Left cardiac atrium (tissue), 4 donors: ENCODE measurements at places on chromosomes 7 and 10.
A peak's percentile ranks its signal among the peaks of the same experiment; 100 is the strongest.

GRCh38 chr10:87612115-87612514 lies 47.6 kb upstream of the PAPSS2 start:
- DNase-seq = no peak

- DNase-seq = no peak
These were observed 161.5 kb downstream of the DNAH11 start for GRCh38 chr7:21704359-21704758.

GRCh38 chr10:78817361-78817760 lies 251.4 kb upstream of the ZMIZ1 start:
- no peak for DNase-seq

DNA sequence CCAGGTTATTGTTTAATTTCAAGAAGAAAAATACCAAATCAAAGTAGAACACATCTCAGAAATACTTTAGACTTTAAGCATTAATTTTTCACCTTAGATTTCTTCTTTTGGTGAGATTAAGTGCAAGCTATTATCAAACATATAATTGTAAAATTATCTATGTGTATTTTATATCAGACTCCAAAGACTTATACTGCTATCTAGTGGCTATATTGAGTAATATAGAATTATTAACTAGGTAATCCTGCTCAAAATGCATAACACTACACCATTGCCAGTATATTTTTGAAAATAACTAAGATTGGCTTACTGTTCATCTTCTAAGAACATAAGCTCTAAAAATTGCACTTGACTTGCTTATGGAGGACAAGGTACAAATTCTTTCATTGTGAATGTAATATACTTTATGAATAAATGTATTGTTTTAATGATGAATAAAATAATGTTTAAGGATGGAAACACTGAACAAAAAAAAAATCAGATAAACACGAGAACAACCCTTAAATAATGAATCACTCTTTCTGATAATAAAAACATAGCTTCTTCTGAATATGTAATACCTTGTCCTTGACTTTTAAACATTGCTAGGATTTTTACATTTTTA lies 86.7 kb upstream of the GNAI1 start:
- DNase-seq = no peak

GRCh38 chr7:39950473-39951225 lies 593 bp downstream of the CDK13 start:
- DNase-seq = peak; percentile 69

DNA sequence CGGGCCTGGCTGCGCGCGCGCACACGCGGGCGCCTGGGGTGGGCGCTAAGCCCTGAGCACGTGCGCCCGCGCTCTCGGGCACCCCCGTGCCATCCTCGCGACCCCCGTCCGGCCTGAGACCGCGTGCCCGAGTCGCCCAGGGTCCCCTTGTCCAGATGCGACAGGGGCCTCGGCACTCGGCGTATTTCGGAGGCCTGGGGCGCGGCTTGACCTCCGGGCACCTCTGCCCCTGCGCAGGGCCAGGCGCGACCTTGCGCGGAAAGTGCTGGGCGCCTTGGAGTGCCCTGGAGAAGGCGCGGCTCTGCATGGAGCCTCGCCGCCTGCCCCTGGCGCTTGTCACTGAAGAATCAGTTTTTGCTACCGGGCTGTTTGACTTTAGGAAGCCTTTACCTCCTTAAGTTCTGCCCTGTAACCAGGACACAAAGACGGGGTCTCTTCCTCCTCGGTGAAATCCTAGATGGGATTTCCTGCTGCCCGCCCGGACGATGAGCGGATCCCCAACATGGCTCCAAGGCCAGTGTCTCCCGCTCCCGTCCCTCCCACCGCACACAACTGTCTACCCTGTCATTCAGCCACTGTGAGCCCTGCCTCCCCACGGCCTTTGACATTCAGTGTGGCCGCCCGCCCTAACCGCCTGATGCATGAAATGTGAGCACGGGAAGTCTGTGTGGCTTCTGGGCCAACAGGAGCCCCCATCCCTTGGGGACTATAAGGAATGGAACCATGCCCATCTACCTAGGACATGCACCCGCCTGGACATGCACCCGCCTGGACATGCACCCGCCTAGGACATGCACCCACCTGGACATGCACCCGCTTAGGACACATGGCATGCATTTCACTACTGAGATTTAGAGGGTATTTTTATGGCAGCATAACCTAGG lies 1.1 kb upstream of the STK32C start:
- DNase-seq = no peak

DNA sequence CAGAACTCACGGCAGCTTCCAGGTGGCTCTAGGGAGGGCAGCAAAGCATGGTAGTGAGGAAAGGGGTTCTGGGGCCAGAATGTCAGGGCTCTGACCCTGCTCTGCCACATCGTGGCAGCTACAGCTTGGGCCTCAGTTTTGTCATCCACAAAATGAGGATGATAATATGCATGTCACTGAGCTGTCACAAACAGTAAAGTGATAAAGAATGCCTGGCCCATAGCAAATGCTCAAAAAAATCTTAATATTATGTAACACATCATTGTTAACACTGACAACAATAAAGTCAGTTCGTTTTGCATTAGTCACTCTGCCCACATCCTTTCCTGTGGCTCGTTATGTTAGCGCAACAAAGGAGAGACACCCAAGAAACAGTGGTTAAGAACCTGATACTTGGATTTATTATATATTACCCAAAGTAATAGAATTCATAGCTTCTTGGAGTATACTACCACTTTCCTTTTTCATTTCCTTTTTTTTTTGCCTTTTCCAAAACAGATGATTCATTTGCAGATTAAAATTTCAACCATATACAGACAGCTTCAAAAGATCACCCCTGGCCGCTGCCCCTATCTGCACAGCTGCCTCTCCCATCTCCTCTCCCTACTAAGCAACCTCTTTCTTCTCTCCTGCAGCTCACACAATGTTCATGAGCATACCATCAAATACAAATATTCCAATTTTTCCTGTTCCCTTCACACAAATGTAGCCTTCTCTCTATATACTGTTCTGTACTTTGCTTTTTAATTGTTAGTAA lies 45.5 kb upstream of the DDC start:
- no peak for DNase-seq

DNA sequence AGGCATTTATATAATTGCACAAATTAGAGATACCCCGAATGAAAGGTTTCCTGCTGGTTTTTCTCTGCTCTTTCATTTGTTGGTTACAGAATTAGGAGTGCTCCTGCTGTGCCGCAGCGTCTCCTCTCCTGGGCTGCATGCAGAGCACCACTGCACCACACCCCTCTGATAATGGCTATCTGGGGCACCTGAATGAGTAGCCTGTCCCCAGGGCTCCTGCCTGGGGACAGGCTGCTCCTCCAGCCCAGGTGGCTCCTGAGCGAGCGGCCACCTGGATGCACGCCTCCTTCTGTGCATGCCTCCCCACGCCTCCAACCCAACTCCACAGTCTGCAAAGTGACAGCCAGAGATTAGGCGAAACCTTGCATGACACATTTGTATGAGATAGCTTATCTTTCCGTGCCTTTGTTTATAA lies 242.6 kb upstream of the FZD8 start:
- no peak for DNase-seq

- DNase-seq = no peak
These were observed 65.1 kb downstream of the PPP1R3C start for GRCh38 chr10:91567815-91568214.

DNA sequence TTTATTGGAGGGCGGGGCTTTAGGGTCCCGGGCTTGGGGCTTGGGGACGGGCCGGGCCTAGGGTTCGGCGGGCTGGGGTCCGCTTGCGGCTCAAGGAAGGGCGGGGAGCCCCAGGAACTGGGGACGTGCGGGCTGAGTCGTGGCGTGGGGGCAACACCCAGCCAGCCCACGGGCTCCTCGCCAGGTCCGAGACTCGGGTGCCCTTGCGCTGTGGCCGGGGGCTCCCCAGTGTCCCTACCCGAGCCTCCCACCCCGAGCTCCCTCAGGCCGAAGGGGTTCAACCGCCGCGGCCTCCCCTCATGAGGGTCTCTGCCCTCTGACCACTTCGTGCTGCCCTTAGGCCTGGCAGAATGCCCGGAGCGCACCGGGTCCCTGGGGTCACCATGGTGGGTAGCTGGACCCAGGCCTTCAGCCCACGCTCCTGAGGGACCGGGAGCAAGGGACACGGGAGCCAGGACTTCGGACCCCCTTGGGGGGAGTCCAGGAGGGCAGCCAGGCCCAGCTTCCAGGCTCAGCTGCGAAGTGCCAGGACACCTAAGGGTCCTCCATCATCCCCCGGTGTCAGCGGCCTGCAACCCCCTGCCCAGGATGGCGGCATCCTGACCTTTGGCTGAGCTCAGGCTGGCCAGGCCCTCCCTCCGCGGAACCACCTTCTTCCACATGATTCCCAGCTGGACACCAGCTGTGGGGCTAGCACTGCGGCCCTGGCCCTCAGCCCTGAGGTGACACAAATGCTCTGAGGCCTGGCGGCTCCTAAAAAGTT lies 524 bp upstream of the FUOM start:
- peak; percentile 51 for DNase-seq

DNA sequence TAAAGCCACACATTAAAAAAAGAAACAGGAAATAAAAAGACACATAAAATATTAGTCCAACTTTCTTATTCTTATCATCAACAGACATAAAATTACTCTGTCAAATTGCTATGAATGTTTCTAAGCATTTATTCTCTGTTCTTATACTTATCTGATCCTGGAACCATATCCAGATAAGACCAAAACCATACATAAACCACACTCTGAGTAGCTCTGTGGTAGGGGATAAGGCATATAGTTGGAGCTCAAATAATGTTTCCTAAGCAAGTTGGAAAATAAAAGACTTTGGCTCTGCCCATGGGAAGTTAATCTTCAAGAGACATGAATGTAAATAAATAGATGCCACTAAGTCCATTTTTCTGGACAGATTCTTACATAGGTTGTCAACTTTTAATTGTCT lies 103.1 kb upstream of the PLXDC2 start:
- no peak for DNase-seq

- no peak for DNase-seq
These were observed 628.9 kb downstream of the TNS3 start for GRCh38 chr7:46953008-46953407.

DNA sequence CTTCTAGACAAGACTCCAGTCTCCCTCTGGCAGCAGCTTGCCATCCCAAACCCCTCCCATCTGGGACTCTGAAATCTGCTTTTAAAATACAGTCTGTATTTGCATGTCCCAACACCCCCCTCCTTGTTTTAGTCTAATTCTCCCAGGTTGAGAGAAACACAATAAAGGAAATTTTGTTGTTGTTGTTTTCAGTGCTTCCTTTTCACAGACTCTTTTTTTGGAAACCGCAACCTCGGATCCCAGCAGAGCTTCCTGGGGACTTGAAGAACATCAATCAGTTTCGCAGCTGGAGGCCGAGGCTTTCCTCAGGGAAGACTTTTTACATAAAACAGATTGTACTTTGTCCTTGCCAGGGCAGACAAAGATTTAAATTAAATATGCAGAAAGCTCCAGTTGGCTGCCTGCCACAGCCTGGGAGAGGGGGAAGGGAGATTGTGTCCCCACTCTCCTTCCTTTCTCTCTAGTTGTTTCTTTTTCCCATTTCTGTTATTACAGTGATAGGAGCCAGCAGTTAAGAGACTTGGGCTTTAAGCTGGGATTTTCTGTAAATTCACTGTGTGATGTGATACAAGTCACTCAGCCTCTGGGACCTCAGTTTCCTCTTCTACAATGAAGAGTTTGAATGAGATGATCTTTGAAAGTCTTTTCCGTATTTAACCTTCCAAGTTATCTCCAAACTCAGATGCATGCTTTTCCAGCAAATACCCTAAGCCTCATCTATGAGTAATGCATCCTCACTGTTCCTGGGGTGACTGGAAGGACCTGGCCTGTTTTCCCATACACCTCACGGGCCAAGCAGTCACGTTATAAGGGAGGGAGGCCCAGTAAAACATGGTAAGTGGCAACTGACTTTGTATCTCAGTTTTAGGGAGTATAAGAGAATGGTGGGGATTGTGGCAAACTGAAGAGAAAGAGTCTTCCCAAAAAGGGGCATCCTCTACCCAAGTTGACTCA lies 192.3 kb downstream of the REEP3 start:
- peak; percentile 70 for DNase-seq

GRCh38 chr7:106457678-106458077 lies 172.9 kb upstream of the NAMPT start:
- no peak for DNase-seq

- no peak for DNase-seq
These were observed 166.7 kb downstream of the NRF1 start for GRCh38 chr7:129777993-129778769.

DNA sequence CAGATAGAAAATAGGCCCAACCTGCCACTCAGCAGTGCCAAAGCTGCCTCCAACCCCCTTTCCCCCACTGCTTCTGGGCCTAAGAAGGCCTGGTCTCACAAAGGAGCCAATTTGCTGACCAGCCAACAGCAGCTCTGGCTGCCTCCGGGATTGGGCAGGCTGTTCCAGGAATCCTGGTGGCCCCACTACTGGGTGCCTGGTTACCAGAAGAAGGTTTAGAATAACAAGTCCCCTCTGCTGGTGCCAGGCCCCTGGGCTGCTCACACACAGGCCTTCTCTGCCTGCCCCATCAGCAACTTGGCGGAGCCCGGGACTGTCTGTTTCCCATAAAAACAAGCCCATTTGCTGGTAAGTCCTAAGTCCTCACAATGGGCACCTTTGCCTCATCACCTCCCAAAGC lies 1.2 kb downstream of the PHKG1 start:
- peak; percentile 70 for DNase-seq

DNA sequence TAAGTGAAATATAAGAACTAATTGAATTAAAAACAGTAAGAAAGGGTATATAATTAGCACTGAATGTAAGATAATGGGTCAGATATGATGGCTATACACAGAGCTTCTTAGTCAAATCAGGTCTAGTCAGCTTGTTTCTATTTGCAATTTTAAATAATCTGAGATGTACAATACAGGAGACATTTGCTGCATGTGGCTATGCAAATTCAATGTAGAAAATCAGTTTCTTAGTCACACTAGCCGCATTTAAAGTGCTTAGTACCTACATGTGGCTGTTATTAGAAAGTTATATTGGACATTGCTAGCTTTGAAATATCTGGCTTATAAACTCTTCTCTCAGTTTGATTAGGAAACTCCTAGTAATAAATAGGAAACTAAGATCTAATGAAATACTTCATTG lies 25.3 kb downstream of the CCDC7 start:
- DNase-seq = no peak

GRCh38 chr7:116548506-116548905 lies 23.7 kb downstream of the CAV1 start:
- DNase-seq = no peak

GRCh38 chr7:5213286-5213645 lies 23.2 kb downstream of the WIPI2 start:
- peak; percentile 5 for DNase-seq
